ENCODE measurements at places on chromosomes 16 and 17.

GRCh38 chr16:29688172-29688571 lies 9.2 kb downstream of the QPRT start:
- no peak for DNase-seq

DNA sequence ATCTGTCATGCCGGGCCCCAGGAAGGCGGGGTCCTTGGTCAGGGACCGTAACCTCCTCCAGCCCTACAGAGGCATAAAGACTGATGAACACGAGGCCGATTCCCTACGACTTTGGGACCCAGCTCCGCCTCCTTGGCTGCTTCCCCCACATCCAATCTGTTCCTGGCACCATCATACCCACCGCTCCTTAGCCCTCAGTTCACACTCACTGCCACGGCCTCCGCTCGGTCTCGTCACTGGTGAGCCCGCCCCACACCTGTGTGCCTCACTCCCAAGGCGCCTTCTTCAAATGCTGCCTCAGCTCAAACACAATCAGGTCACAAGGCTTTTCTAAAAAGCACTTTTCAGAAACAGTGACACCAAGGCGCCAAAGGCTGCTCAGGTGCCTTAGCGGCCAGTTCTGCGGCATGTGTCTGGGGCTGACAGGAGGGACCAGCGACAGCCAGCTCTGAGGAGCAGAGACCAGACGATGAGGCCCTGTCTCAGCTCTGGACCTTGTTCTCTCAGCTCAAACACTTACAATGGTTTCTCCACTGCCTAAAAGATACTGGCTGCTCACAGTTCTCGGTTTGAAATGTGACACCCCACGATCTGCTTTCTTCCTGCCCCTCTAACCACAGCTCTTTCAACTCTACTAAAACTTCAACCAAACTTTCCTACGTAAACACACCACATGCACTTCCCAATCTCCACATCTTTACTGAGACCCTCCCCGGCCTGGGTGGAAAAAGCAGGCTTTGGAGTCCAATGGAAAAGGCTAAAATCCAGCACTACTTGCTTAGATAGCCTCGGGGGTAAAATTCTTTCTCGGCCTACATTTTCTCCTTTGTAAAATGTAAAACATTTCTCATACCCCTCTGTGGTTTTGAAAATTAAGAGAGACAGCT lies 33.2 kb downstream of the CYB5D2 start:
- DNase-seq, result peak; percentile 17

DNA sequence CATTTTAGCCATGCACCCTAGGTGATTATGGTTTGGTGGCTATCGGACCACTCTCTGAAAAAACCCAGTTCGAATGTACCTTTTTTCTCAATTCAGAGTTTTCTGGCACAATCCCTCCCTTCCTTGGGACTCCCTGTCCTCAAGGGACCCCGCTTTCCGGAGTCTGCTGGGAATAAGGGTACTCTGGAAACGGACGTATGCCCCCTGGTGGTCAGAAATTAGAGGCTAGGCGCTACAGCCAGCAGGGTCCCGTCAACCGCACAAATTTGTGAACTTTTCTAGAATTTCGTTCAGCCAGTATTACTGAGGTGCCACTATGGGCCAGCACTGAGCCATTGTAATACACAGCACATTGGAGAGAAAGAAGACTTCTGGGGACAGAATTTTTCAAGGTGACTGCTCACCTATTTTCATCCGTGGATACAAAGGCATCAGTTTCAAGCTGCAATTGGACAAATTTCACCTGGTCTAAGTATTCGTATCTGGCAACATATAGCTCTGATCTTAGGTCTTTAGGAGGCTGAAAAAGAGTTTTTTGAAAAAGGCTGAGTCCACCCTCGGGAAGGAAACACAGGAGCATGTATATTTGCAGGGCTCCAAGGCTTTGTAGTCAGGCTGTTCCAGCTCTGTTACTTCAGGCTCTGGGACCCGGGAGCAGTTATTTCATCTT lies 27.1 kb upstream of the CRYBA1 start:
- DNase-seq, result peak; percentile 64

DNA sequence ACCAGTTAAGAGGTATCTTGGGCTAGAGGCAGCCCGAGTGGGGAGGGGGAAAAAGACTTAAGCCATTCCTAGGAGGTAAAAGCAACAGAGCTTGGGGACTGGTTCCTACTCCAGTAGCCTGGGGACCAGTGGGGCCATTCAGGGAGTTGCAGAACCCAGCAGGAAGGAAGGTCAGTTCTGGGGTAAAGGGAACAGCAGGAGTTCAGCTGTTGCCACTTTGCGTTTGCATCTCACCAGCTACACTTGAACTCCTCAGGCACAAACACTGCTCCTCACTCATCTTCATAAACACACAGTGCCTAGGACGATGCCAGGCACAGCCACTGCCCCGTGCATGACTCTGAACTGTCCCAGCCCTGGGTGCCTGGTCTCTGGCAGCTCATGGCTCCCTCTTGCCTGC lies 4.0 kb downstream of the HAP1 start:
- DNase-seq, result no peak

DNA sequence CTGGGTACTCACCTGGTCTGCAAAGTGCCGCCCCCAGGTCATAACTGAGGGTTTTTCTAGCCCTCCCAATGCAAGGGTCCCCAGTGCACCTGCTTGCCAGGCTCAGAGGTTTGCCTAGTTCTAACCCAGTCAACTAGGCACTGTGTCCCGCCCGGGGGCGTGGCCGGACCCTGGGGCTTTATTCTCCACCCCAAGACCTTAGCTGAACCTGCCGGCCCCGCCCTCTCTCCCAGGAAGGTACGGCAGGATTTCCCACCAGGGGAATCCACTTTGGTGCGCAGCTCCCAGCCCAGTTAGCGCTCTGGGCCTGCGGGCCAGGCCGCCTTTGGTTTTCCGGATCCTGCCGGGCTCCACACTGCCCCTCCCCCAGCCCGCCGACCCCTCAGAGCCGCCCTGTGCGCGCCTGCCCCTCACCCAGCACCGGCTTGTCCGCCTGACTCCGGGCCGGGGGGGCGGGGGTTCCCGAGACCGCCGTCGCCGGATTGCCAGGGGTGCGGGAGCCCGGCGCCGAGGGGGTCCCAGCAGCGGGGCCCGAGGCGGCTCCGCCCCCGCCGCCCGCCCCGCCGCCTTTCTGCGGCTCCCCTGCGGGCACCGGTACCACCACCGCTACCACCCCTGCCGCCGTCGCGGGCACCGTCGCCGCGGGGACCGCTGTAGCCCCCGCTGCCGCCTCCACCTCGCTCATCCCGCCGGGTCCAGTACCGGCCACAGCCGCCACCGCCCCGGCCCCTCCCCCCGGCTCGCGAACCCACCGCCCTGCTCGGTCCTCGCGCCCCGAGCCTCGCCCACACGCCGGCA lies 424 bp downstream of the YBX2 start:
- no peak for DNase-seq

Data from effector CD4-positive, alpha-beta T cell (primary cell).